RKO (cell line): ENCODE measurements at places on chromosomes 16 and 17.

GRCh38 chr16:22217890-22218730, 12.0 kb downstream of the EEF2K start:
- DNase-seq, result no peak

- DNase-seq, result no peak
These were observed 5.3 kb downstream of the HMOX2 start for GRCh38 chr16:4481526-4481925.

DNA sequence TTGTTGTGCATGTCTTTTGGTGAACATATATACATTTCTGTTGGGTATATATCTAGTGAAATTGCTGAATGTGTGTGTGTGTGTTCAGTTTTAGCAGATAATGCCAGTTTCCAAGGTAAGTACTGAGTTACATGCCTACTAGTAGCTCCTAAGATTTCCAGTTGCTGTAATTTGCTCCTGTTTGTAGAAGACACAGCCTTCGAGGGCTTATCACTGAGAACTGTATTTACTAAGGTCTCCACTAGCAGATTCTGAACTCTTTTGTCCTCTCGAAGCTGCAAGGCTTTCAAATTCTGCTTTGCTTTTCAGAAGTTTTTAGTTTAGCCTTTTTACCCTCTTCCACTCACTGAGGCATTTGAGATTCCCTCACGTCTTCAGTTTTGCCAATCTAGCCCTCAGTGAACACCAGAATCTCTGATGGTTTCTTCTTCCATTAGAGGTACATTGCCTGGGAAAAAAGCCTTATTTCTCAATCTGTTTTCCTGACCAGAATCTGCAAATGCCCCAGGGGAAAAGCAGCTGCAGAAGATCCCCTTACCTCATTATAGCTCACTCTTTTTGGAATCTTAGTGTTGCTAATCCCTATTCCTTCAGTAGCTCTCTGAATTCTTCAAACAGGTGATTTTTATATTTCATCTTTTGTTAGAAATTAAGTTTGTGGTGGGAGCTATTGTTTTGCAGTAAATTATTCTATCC, 52.9 kb downstream of the NF1 start:
- DNase-seq, result no peak

DNA sequence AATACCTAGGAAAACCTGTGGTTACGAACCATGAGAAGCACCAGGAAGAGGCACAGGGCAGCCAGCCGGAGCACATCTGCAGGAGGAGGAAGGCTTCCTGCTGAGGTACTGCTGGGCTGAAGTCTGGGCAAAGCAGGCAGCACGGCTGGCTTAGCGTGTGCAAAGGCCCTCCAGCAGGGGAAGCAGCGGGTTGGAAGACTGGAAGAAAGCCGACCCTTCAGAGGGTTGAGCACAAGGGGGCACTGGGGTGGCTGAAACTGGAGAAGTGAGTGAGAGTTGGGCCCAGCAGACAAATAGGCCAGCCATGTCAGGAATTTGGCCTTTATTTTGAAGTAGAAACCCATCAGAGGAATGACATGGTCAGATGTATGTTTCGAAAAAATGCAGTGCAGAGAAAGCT, 12.1 kb upstream of the HSD3B7 start:
- DNase-seq, result no peak

- no peak for DNase-seq
These were observed 59.1 kb upstream of the SMIM36 start for GRCh38 chr17:55570391-55570790.
